RWPE2 (cell line): ENCODE measurements at places on chromosomes 3 and 15.
A peak's percentile ranks its signal among the peaks of the same experiment; 100 is the strongest.

DNA sequence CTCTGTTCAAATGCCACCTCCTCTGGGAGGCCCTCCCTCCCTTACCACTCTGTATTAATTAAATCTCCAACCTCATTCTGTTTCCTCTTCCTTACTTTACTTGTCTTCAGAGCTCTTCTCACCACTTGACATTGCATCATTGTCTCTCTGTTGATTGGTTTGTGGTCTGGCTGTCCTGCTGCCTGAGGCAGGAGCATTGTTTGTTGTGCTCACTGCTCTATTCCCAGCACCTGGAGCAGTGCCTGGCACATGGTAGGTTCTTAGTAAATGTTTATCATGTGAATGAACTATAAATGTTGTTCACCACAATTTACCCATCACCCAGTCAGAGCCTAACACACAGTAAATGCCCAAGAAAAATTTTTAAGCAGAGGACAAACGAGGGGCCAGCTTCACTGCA lies 6.7 kb upstream of the BFSP2 start:
- no peak for DNase-seq
- no peak overlapping the region for H3K4me3 ChIP-seq
- no peaks in the 10 kb centered on the region for H3K36me3 ChIP-seq
- H3K27me3 ChIP-seq, result no peaks in the 10 kb centered on the region
- no peak overlapping the region for H3K27ac ChIP-seq
- no peaks in the 10 kb centered on the region for H3K4me1 ChIP-seq

- H3K4me1 ChIP-seq, result peaks cover 2% of the 10 kb centered on the region
- H3K4me3 ChIP-seq, result no peak overlapping the region
- H3K27me3 ChIP-seq, result no peaks in the 10 kb centered on the region
These were observed 48.1 kb downstream of the SH3BP5 start for GRCh38 chr3:15284121-15284889.

DNA sequence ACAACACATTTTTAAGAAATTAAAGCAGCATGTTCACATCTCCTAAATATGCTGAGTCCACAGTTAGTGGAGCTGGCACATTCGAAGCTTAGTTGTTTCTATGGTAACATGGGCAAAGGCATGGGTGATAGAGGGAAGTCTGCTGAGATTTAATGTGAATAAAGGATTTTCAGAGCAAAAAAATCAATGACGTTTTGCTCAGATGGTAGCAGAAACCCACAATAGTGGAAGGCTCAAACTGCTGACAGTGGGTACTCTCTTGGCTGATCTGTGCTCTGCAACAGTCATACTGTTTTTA lies 795.1 kb upstream of the ARPP21 start:
- no peaks in the 10 kb centered on the region for H3K4me1 ChIP-seq
- no peaks in the 10 kb centered on the region for H3K27me3 ChIP-seq
- no peaks in the 10 kb centered on the region for H3K36me3 ChIP-seq
- no peak overlapping the region for H3K4me3 ChIP-seq
- H3K27ac ChIP-seq, result no peak overlapping the region

DNA sequence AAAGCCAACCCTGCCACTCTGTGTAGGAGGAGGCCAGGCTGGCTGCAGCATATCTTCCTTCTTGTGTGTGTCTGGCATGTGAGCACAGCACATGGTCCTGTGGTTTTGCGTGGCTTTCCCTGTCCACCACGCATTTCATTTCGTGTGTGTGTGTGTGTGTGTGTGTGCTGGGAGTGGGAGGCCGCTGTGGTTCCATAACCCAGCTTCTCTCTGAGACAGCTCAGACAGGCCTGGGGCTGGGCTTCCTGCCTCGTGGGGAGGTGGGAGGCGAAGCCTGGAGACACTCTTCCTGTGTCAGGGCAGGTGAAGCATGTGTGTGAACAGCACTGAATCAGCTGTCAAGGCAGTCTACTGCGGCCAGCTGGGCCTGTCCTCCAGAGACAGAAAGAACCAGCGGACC lies 16.0 kb upstream of the MRPS22 start:
- no peak overlapping the region for H3K27ac ChIP-seq
- H3K27me3 ChIP-seq, result peaks cover 17% of the 10 kb centered on the region
- no peaks in the 10 kb centered on the region for H3K36me3 ChIP-seq
- no peaks in the 10 kb centered on the region for H3K4me1 ChIP-seq

DNA sequence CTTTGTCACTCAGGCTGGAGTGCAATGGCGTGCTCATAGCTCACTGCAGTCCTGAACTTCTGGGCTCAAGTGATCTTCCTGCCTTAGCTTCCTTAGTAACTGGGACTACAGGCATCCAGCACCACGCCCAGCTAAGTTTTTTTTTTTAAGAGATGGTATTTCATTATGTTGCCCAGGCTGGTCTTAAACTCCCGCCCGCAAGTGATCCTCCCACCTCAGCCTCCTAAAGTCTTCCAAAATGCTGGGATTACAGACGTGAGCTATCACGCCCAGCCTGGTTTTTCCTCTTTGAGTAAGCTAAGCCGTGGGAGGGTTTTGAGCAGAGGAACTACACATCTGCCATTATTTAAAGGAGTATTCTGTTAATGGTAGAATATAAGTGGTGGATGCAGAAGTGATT lies 7.4 kb upstream of the LRRFIP2 start:
- no peaks in the 10 kb centered on the region; the same call in 1 of the 2 replicates for H3K36me3 ChIP-seq
- no peaks in the 10 kb centered on the region for H3K27me3 ChIP-seq
- H3K4me3 ChIP-seq, result no peak overlapping the region
- DNase-seq, result no peak
- H3K4me1 ChIP-seq, result peaks cover 45% of the 10 kb centered on the region
- H3K27ac ChIP-seq, result peak overlapping the region; percentile 96

DNA sequence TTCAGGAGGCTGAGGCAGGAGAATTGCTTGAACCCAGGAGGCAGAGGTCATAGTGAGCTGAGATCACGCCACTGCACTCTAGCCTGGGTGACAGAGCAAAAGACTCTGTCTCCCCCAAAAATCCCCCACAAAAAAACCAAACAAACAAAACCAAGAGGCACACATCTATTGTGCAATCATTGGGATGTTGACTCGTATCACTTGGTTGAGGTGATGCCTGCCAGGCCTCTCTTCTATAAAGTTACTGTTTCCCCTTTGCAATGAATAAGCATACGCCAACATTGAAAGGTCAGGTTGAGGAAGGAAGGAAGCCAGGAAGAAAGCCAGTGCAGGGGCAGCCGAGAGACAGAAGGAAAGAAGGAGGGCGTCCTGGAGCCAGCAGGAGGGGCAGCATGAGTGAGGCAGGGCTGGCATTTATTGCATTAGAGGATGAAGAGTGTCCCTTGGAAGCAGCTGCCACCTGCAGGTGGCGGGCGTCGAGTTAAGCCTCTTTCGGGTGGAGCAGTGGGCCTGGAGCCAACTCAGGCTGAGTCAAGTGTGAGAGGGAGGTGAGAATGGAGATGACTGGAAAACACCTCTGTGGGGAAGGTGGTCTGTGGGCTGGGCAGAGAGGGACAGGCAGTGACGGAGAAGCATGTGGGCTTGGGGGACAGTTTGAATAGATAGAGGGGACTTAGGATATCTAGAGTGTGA lies 8.3 kb upstream of the CSPG4 start:
- no peaks in the 10 kb centered on the region for H3K27me3 ChIP-seq
- peak; percentile 88 for DNase-seq
- H3K4me1 ChIP-seq, result peaks cover 13% of the 10 kb centered on the region

DNA sequence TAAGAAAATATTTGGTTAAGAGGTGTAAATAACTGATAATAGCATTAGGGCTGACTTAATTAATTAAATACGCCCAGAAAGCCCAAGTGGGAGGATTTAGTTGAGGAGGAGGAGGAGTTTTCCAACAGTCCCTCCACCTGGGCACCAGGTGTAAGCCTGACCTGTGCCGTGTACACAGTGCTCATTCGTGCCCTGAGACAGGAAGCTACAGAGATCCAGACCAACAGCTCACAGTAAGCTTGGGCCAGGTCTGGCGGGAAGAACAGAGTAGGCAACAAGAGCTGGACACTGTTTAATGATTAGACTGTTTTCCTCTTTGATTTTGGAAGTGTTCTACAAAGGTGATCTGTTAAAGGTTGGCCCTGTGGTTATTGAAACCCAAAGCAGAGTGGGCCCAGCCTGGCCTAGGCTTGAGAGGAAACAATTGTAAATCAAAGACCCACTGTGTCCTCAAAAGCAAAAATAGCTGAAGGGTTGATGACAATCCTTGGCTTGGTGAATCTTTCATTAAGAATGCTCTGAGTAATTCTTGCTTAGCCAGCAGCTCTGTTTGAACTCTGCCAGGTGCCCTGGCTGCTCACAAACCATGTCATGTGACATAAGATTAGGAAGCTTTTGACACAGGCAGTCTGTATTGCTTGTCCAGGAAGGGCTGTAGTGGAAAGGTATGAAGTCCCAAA lies 13.8 kb downstream of the SQOR start:
- peak; percentile 88 for DNase-seq
- peak overlapping the region; percentile 100 for H3K27ac ChIP-seq
- H3K36me3 ChIP-seq, result peaks cover 15% of the 10 kb centered on the region

DNA sequence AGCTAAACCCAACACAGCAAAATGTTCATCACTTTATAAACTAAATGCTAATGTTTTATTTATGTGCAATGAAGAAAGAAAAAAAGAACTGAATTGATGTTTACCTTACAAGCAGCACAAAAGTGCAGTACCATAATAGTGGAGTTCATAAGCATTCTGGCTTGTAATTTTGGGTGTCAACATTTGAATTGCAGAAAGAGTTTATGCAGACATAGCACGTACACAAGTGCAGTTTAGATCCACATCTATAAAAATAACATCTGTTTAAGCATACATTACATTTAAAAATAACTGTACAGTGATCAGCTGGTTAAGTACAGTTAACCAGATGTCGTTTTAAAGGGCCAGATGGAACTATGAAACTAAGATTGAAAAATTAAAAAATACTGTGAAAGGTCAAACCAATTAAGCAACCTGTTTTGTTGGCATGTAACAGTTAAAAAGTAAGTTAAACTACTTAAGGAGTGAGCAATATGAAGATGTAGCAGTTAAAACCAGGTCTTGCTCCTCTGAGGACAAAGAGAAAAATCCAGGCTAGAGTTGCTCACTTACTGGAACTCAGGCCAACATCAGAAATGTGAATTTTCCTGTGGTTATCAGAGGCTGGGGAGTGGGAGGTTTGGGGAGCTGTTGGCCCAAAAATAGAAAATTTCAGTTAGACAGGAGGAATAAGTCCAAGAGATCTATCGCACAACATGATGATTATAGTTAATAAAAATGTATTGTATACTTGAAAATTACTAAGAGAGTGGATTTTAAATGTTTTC lies 204.9 kb upstream of the MDFIC2 start:
- no peaks in the 10 kb centered on the region for H3K4me1 ChIP-seq
- no peak overlapping the region for H3K4me3 ChIP-seq
- no peaks in the 10 kb centered on the region for H3K36me3 ChIP-seq

- H3K4me1 ChIP-seq, result no peaks in the 10 kb centered on the region
- no peak overlapping the region for H3K27ac ChIP-seq
- H3K36me3 ChIP-seq, result no peaks in the 10 kb centered on the region
These were observed 44.9 kb downstream of the KLF15 start for GRCh38 chr3:126312341-126312740.

- H3K36me3 ChIP-seq, result no peaks in the 10 kb centered on the region
- H3K4me1 ChIP-seq, result no peaks in the 10 kb centered on the region
- H3K27ac ChIP-seq, result no peak overlapping the region
- DNase-seq, result no peak
- H3K4me3 ChIP-seq, result no peak overlapping the region
These were observed 745.3 kb downstream of the TUSC7 start for GRCh38 chr3:117454908-117455307.

DNA sequence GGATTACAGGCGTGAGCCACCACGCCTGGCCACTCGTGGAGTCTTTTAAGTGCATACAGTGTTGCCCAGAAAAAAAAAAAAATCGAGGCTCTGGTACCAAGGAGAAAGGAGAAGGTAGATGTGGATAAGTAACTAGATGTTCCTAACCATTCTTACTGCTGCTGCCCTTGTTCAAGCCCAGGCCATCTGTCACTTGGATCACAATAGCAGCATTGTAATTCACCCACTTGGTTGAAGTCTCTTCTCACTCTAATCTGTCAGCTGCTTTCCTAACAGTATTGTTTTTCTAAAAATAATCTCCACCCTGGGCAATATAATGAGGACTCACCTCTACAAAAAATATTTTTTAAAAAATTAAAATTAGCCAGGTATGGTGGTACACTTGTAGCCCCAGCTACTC lies 58.0 kb upstream of the CRTC3 start:
- no peak overlapping the region for H3K4me3 ChIP-seq
- no peak overlapping the region for H3K27ac ChIP-seq
- peaks cover 96% of the 10 kb centered on the region for H3K36me3 ChIP-seq
- no peak for DNase-seq
- H3K27me3 ChIP-seq, result no peaks in the 10 kb centered on the region

DNA sequence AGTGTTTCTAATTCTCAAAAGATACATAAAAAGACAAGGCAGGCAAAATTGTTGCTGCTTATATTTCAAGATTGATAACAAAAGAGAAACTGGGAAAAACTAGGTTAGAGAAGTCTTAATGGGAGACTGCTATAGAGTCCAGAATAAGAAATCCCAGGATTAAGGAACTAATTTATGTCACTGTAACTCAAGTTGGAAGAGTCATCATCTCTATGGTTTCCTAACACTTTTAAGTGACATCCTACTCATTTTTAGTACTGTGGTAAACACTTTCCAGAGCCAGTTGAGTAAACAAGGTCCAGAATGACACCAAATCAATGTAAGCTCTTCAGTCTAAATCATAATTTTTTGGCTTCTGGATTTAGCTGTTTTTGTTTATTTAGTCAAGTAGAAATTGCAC lies 8.0 kb downstream of the CLDN16 start:
- H3K27ac ChIP-seq, result no peak overlapping the region
- no peak overlapping the region for H3K4me3 ChIP-seq
- DNase-seq, result no peak
- H3K27me3 ChIP-seq, result no peaks in the 10 kb centered on the region

DNA sequence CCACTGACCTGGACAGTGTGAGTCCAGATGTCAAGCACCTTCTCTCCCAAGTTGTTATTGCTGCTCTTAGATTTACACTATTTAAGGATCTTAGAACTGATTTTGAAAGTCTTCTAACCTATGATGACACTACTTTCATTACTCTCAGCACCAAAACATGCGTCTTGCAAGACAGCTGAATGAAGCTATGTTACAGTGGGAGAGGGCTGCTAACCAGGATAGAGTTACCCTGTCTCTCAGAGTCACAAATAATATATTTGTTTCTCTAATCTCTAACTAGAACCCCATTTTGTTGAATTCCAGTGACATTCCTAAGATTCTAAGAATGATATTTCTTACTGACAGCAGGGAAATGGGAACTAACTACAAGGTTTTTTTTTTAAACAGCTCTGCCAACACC lies 455.5 kb downstream of the MAGI1 start:
- DNase-seq, result no peak
- no peak overlapping the region for H3K27ac ChIP-seq
- no peaks in the 10 kb centered on the region for H3K4me1 ChIP-seq
- H3K36me3 ChIP-seq, result no peaks in the 10 kb centered on the region
- no peaks in the 10 kb centered on the region for H3K27me3 ChIP-seq
